Activated gamma-delta T cell treated with Interleukin-2 at 50 U/mL for 16 hours (primary cell): ENCODE measurements at places on chromosomes 1 and 21.

- no peak for DNase-seq
These were observed 16.4 kb upstream of the ATP1A1 start for GRCh38 chr1:116356673-116357072.

- no peak for DNase-seq
These were observed 48.7 kb upstream of the PCP4 start for GRCh38 chr21:39818557-39818956.

- no peak for DNase-seq
These were observed 39.5 kb upstream of the FAM20B start for GRCh38 chr1:178986204-178986603.

GRCh38 chr1:9062846-9063245 lies 6.6 kb downstream of the SLC2A5 start:
- no peak for DNase-seq

- DNase-seq: no peak
These were observed 30.4 kb downstream of the RRP1 start for GRCh38 chr21:43819511-43820405.

- no peak for DNase-seq
These were observed 226.1 kb downstream of the RGS7 start for GRCh38 chr1:241130881-241131280.

GRCh38 chr1:66542811-66543767 lies 9.1 kb downstream of the SGIP1 start:
- DNase-seq: no peak

DNA sequence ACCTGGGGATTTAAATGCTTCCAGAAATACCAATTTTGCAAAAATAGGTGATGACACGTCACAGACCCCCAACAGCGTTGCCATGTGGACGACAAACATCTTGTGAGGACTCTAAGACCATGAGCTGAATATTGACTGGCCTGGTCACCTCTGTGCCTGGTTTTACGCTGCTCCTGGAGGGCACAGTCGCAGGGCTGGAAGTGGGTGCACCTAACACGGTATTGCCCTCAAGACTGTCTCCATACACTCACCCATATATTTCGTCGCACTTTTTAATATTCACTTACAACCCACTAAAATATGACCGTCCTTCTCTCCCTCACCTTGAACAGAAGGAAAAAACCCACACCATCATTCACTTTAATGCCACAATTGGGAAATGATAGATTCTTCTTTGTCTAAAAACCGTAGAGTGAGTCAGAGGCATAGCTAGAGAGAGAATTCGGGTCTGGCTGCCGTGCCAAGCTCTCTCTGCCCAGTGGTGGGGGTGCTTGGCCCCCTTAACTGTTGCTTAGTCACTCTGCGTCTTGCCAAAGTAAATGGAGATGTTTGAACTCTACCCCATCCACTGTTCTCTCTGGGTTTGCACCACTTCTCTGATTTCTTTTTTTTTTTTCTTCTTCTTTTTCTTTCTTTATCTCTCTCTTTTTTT lies 40.8 kb upstream of the UTS2 start:
- no peak for DNase-seq
